ENCODE measurements at places on chromosomes 3 and 15.

- DNase-seq: no peak
These were observed 62.7 kb upstream of the GK5 start for GRCh38 chr3:142287866-142288638.

GRCh38 chr3:173138026-173138425 lies 3.0 kb downstream of the SPATA16 start:
- no peak for DNase-seq

GRCh38 chr3:17740721-17741141 lies 1.7 kb downstream of the TBC1D5 start:
- DNase-seq: no peak

- no peak for DNase-seq
These were observed 19.5 kb downstream of the MRAS start for GRCh38 chr3:138367911-138368310.

GRCh38 chr3:61632568-61633175 lies 71.3 kb downstream of the PTPRG start:
- no peak for DNase-seq

DNA sequence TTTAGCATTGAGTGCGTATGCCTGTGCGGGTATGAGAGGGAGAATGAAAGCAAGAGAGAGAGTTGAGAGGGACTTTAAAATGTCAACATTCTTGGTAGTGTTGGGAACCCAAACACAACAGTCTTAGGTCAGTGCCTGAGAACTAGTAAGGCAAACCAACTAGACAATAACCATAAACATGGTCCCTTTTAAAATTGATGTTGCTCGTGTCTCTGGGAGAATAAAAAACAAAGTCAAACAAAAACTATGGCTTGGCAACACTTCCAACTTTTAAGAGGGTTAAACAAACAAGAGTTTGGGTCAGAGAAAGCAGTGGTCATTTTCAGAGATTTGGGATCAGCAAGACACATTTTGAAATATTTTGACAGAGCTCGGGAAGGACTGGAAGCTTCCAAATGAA lies 146.7 kb upstream of the THBS1 start:
- no peak for DNase-seq

DNA sequence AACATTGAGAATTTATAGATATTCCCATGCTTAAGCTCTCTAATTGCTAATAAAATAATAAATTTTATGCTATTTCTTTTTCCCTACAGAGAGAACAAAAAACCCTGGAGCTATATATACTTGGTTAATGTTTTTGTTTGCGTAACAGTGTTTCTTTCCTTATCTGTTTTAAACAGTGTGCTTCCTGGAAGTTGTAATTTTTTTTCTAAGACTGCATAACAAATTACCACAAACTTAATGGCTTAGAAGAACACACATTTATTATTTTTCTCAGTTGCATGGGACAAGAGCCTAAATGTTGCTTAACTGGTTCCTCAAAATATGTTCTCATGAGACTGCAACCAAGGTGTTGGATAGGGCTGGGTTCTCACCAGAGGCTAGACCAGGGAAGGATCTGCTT lies 49.7 kb upstream of the DPH6 start:
- DNase-seq: no peak

DNA sequence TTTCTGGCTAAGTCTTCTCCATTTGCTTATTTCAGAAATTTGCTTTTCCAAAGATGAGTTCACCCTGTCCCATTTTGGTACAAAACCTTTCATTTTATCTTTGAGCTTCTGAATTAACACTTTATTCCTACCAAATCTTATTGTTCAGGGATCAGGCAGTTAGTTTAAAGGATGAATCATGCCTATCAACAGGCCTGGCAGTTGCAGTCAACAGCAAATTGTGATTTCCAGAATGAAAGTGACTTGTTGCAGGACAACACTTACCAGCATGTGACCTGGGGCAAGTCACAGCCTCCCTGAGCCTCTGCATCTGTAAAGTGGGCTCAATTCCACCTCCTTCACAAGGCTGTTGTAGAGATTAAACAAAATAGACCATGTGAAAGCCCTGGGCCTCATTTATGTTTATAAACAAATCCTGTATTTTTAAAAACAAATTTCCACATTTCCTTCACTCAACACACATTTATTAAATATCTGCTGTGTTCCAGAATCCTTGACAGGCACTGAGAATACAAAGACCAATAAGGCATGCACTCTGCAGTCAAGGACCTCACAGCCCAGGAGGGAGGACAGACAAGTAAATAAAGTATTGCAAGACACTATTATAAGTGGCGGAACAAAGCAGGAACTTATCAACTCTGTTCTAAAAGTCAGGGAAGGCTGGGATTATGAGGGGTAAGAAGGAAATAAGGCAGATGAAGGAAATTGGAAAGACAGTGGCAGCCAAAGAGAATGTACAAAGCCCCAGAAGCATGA lies 359.1 kb upstream of the IL12A start:
- no peak for DNase-seq

- DNase-seq: no peak
These were observed 40.6 kb upstream of the CSTA start for GRCh38 chr3:122284486-122284885.

- DNase-seq: no peak
These were observed 75.7 kb upstream of the FBN1 start for GRCh38 chr15:48721061-48721810.

- no peak for DNase-seq
These were observed 45.2 kb upstream of the ARRDC4 start for GRCh38 chr15:97915261-97915660.

DNA sequence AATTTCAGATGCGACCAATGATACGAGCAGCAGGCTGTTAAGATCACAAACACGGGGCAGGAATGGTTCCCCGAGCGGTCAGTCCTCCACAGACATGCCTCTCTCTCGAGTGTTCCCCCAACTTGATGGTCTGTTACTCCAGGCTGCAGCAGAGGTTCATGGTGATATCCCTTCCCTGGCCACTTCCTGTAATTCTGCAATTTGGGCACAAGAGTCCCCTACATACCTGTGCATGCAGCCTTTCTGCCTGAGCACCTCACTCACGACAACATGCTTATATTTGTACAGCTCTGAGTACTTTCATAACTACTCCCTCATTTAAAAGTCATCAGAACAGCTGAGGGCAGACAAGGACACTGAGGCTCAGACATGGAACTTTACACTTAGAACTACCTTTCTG lies 408.1 kb upstream of the NR2F2 start:
- no peak for DNase-seq

GRCh38 chr15:63968700-63969099 lies 77.6 kb downstream of the DAPK2 start:
- DNase-seq: no peak

DNA sequence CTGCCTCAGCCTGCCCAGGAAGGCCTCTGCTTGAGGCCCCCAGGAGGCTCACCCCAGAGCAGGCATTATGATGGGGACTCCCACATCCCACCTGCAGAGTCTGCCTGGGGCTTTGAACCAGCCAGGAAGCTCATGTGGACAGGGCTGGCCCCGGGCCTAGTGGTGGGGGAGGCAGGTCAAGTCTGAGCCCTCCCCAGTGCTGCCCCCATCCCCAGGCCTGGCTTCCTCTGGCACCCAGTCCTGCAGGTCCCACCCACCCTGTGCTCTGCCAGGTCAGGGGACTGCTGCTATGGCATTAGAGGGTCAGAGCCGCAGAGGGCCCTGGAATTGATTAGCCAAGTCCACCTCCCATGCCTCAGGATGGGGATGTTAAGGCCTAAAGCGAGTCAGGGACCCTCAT lies 17.6 kb upstream of the VPS33B start:
- DNase-seq: no peak

Data from forelimb muscle (tissue), 1 donor.